ENCODE measurements at places on chromosomes 3 and 15.
A peak's percentile ranks its signal among the peaks of the same experiment; 100 is the strongest.

DNA sequence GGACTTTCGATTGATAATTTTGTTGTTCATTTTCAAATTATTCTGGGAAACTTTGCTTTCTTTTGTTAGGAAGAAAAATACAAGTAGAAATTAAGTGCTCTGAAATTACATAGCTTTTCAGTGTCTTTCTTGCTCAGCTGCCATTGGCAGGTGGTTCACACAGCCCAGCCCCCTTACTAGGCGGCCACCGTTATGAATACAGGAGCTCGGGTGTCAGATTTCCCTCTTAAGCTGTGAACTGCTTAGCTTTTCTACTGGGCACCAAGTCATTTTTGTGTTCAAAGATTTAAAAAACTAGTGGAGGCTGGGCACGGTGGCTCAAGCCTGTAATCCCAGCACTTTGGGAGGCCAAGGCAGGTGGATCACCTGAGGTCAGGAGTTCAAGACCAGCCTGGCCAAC lies 55.2 kb downstream of the HMG20A start:
- H3K36me3 ChIP-seq = peaks cover 22% of the 10 kb centered on the region
- H3K4me3 ChIP-seq = no peak overlapping the region
- H3K4me1 ChIP-seq = no peaks in the 10 kb centered on the region

- H3K27me3 ChIP-seq = no peaks in the 10 kb centered on the region
- no peaks in the 10 kb centered on the region for H3K36me3 ChIP-seq
- H3K27ac ChIP-seq = peak overlapping the region; percentile 89
- no peak for DNase-seq
- H3K4me3 ChIP-seq = no peak overlapping the region
These were observed 25.0 kb downstream of the DAG1 start for GRCh38 chr3:49495023-49495422.

GRCh38 chr15:80856400-80856799 lies 77.2 kb downstream of the CEMIP start:
- no peak for DNase-seq
- no peak overlapping the region for H3K4me3 ChIP-seq
- H3K36me3 ChIP-seq = no peaks in the 10 kb centered on the region

DNA sequence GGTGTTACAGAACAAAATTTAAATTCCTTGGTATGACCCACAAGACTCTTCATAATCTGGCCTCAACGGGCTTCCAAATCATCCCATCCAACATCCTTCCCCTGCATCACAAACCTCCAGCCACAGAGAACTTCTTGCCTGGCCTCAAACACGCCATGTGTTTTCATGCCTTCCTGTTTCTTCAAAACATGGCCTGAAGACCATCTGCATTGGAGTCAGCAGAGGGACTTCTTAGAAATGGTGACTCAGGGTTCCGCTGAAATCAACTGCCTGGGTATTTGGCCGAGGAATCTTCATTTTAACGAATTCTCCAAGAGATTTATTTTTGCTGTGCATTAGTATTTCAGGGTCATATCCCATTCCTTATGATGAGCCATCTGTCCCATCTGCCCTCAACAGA lies 138.1 kb upstream of the RAP2B start:
- no peak for DNase-seq
- H3K4me1 ChIP-seq = peaks cover 5% of the 10 kb centered on the region
- no peak overlapping the region for H3K27ac ChIP-seq
- no peak overlapping the region for H3K4me3 ChIP-seq
- no peaks in the 10 kb centered on the region for H3K36me3 ChIP-seq

GRCh38 chr3:66478960-66479359 lies 21.9 kb downstream of the LRIG1 start:
- peaks cover 44% of the 10 kb centered on the region for H3K4me1 ChIP-seq
- H3K27me3 ChIP-seq = no peaks in the 10 kb centered on the region
- H3K27ac ChIP-seq = peak overlapping the region; percentile 30
- H3K36me3 ChIP-seq = no peaks in the 10 kb centered on the region
- no peak overlapping the region for H3K4me3 ChIP-seq

DNA sequence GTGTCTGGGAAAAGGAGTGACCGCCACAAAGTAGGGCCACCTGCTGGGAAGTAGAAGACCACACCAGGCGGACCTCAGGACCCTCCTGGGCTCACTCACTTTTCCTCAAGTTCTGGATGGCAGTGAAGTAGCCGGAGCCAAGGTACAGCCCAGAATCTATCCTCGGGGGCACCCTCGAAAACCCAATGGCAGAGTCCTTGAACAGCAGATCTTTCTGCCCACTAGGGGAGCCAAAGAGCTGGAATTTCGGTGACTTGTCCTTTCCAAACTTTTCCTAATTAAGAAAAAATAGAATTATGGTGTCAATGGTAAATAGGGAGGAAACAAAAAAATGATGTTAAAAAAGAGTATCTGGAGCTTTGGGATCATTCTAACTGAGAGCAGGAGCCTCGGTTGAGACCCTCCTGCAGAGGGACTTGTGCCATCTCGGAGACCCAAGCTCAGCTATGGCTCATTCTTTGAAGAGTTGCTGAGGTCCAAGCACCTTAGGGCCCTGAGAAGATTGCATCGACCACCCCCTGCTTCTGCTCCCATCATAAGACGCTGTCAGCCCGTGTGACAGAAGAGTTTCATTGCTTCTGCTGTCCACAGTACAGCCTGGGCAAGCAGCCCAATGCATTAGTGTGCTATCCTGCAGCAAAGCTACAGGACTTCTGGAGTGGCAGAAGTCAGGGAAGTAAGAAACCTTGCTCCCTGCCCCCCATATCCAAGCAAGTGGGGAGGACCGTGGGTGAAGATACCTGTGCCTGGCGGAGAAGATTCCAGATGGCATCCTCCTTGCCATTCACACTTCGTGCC lies 14.8 kb downstream of the LTF start:
- no peaks in the 10 kb centered on the region for H3K36me3 ChIP-seq
- no peak overlapping the region for H3K4me3 ChIP-seq
- DNase-seq = no peak
- no peaks in the 10 kb centered on the region for H3K27me3 ChIP-seq
- no peaks in the 10 kb centered on the region for H3K4me1 ChIP-seq

- H3K4me1 ChIP-seq = no peaks in the 10 kb centered on the region
- no peak overlapping the region for H3K4me3 ChIP-seq
These were observed 54.5 kb upstream of the CHRNA7 start for GRCh38 chr15:31975830-31976229.

DNA sequence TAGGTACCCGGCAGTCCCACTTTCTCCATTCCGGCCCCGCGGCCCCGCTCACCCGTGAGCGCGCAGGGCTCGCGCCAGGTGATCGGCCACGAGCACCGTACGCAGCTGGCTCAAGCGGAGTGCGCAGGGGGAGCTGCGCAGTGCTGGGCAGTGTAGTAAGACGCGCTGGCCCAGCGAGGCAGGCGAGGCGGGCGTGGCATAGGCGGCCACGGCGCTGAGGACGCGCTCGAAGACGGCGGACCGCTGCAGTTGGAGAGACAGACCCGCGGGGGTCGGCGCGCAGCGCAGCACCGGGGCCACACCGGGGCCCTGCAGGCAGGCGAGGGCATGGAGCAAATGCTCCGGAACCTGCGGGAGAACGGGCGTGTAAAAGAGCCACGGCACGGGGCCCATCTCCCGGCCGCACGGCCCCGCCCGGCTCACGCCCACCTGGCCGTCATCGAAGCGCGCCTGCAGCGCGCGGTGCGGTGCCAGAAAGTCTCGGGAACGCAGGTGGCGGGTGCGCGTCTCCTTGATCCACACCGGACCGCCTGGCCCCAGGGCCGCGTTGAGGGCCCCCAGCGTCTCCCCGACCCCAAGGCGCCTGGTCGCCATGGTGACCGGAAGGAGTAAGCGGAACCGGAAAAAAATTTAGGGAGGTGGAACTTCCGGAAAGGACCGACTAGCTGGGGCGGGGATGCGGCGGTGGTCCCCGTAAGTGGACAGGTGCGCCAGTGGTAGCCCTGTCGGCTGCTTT lies at the start of gene DALRD3:
Gene DALRD3 (minus strand): TSS at position 610 of the 736 bp plus-strand sequence. CDS start 16 bp downstream, at position 594.
- peak within 1 kb of the TSS; percentile 85 for H3K4me3 ChIP-seq

DNA sequence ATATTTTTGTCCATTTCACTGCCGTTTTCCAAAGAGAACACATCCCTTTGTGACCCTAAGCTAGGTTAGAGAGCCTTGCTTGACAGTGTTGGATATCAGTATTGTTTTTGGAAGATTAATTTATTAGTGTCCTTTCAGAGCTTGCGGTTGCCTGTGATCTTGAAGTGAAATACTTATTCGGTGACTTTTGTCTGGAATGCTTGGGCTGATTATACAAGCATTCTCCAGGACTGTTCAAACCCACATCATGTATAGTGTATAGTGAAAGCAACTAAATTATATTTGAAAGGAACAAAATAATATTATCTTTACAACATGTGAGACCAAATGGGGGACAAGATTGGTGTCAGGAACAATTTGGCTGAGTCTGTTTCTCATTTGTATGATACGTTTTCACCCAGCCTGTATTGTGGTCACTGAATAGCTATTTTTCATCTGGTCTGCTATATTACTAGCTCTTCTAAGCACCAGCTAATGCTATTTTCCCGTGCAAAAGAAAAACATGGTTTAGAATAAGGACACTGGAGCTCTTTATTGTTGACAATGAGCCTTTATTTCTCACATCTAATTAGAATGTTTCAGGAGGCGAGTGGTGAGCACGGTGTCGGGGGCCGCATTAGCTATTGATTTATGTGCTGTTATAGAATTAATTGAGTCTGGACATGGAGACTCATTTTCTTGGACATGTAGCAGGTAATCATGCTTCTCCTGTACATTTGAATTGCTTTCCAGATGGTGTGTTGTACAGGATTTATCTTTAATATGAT lies 158.1 kb downstream of the APBA2 start:
- H3K4me1 ChIP-seq = no peaks in the 10 kb centered on the region
- H3K27ac ChIP-seq = no peak overlapping the region
- H3K4me3 ChIP-seq = no peak overlapping the region
- H3K27me3 ChIP-seq = no peaks in the 10 kb centered on the region
- no peak for DNase-seq

- H3K36me3 ChIP-seq = no peaks in the 10 kb centered on the region
- no peak overlapping the region for H3K4me3 ChIP-seq
- no peak overlapping the region for H3K27ac ChIP-seq
- H3K4me1 ChIP-seq = peaks cover 9% of the 10 kb centered on the region
These were observed 5.7 kb upstream of the CNTN6 start for GRCh38 chr3:1087066-1087560.

DNA sequence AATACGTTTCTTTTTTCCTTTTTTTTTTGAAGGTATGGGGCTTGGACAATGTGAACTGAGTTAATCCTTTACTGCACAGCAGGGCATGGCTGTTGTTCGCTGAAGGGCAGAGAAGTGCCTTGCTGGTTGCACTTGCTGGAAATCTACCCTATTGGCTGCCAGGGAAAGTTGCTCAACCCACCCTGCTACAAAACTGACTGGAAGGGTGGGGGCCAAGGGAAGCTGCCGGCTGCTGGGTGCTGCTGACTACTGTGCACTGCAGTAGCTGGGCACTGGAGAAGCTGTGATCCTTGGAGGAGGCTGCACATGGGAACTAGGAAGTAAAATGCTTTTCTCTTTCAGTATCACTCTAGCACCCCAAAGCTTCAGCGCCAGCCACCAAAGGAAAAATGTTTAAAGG lies 70.5 kb downstream of the ETV5 start:
- H3K4me1 ChIP-seq = no peaks in the 10 kb centered on the region
- no peak overlapping the region for H3K4me3 ChIP-seq
- H3K27me3 ChIP-seq = no peaks in the 10 kb centered on the region
- H3K36me3 ChIP-seq = no peaks in the 10 kb centered on the region
- no peak overlapping the region for H3K27ac ChIP-seq

DNA sequence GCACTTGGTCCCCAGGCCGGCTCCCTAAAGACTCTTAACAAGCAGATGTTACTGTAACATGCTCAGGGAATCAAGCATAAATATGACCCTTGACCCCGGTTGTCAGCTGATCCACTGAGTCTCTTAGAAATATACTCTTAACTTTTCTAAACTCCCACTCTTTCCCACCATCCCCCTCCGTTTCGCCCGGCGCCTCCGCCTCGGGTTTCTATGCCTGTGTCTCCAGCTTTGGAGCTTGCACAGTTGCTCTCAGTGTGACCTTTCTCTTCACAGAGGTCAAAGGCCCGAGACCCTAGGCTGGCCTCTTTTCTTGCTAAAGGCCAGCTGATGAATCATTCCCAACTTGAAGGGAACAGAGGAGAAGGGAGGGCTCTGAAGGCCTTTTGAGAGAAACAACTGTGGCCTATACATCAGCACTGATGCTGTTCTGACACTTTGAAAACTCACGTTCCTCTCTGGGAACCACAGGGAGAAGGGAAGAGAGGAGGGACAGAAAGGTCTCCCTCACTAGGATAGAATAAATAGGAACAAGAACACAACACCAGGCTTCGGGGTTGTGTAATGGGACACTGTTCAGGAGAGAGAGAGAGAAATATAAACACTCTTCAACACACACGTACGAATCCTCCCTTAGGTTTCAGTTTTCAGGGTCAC lies 484.5 kb upstream of the NR2F2 start:
- H3K36me3 ChIP-seq = no peaks in the 10 kb centered on the region
- no peak for DNase-seq
- H3K4me3 ChIP-seq = no peak overlapping the region
- H3K27ac ChIP-seq = no peak overlapping the region
- no peaks in the 10 kb centered on the region for H3K27me3 ChIP-seq

DNA sequence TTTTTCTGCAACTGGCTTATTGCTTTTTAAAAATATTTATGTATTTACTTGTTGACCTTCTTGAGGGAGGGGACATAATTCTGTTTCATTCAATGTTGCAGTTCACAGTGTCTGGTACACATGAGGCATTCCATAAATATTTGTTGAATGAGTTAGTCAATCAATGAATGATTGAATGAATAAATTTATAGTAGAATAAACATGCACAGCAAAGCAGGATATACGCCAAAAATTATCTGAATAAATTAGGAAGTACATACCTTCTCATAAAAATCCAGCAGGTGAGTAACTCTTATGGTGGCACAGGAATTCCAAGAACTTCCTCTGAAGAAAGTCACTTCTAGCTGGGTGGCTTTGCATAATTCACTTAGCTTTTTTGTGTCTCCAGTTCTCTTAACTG lies 469.4 kb upstream of the ATP11B start:
- H3K27me3 ChIP-seq = no peaks in the 10 kb centered on the region
- DNase-seq = no peak
- H3K4me3 ChIP-seq = no peak overlapping the region
- no peaks in the 10 kb centered on the region for H3K4me1 ChIP-seq

GRCh38 chr3:16884748-16885592 lies at the start of gene PLCL2:
Gene PLCL2, plus strand, starts transcription at chr3:16884955. Its CDS starts 85 bp downstream, at chr3:16885040.
- peaks cover 17% of the 10 kb centered on the region for H3K4me1 ChIP-seq
- peak within 1 kb of the TSS; percentile 84 for H3K4me3 ChIP-seq
- H3K27me3 ChIP-seq = no peaks in the 10 kb centered on the region
- peak within 1 kb of the TSS; percentile 79 for H3K27ac ChIP-seq

DNA sequence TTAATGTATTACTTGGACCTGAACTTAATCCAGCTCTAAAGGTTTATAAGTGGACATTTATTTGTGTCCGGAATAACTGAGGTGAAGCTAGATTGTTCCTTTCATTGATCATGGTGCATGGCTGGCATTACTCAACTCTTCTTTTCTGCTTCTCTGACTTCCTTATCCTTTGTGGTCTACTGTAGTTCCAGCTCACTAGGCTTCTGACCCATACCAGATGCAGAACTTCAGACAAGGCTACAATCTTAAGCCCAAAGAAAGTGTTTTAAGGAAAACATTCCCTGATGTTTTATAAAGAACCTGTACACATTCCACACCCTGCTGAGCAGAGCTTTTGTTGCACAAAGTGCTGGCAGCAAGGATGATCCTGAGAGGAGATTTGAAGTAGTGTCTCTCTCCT lies 250.8 kb upstream of the TGFBR2 start:
- H3K36me3 ChIP-seq = no peaks in the 10 kb centered on the region
- no peak for DNase-seq
- peaks cover 30% of the 10 kb centered on the region for H3K4me1 ChIP-seq
- H3K27ac ChIP-seq = peak overlapping the region; percentile 54
- no peak overlapping the region for H3K4me3 ChIP-seq

- H3K4me1 ChIP-seq = no peaks in the 10 kb centered on the region
- H3K4me3 ChIP-seq = no peak overlapping the region
- no peak overlapping the region for H3K27ac ChIP-seq
These were observed 57.4 kb upstream of the BDH1 start for GRCh38 chr3:197613199-197613598.

All from thoracic aorta (tissue), 2 donors.